ENCODE measurements at places on chromosomes 12 and 14.

DNA sequence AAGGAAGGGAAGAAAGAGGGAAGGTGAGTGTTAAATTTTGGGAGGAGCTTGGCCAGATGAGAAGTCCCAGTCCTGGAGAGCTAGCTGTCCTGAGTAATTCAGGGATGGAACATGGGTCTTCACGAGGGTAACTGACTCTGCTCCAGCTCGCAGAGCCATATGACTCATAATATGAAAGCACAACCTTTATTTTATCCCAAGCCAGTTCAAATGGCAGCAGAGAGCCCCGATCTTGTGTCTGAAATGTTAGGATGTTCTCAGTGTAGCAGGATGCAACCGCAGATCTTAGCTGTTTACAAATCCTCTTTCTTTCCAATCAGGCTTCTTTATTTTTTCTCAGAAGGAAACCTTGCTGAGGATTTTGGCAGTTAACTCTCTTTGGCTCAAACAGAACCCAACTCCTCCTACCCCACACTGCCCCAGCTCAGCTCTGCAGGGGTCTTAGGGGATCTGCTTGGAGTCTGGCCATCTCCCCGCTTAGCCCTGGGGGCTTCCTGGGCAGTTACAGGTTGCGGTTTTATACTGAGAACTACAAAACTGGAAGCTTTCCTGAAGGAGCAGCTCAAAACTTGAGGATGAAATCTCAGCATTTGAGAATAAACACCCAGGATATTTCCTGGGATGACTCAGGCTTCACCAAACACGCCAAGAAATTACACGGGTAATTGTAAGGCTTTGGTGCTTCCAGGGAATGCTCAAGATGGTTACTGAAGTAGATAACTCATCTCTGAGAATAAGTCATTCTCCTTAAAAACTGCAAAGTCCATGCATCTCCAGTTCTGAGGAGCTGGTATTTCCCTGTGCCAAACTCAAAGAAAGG lies 92.5 kb downstream of the VCPKMT start:
- DNase-seq: no peak

DNA sequence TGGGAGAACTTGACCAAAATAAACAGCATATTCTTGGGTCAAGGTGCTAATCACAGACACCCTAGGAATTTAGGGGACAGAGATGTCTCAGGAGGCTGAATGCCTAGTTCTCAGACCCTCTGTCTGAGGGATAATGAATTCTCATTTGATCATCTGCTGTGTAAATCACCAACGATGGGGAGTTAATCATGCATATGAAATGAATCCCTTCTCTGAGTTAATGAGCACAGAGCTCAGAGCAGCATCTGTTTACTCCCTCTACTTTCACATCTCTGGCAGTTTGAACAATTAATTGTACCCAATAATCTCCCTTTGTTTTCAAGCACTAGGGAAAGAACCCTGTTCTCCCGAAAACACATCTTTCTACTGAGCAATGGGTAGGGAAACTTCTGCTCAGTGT lies 129.4 kb upstream of the SRRM4 start:
- DNase-seq: no peak

DNA sequence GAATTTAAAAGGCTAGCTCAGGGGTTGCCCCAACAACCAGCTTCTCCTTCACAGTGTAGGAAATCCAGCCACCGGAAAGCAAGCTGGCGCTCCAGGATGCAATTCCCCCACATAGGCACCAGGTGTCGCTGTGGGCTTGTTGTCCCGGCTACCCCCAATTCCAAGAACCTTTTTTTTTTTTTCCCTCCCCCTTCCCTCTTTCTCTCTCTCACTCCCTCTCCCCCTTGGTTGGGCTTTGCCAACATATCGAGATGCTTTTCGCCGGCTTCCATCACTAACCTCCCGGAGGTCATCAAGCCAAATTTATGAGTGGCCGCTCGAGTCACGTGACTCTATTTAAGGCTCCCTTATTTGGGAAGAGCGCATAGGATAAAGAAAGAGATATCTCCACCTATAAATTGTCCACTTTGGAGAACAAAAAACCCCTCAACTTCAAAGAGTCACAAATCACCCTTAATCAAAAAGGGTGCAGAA lies at the start of gene HOXC5:
Gene HOXC5 (plus strand): TSS at position 424 of the 474 bp plus-strand sequence. CDS start 73 bp downstream, outside the sequence.
- peak; percentile 90 for DNase-seq

- DNase-seq: peak; percentile 26
Measured at GRCh38 chr12:111330800-111331752, 37.8 kb downstream of the PHETA1 start.

- DNase-seq: no peak
Measured at GRCh38 chr14:104244221-104245011, 106.0 kb downstream of the KIF26A start.

DNA sequence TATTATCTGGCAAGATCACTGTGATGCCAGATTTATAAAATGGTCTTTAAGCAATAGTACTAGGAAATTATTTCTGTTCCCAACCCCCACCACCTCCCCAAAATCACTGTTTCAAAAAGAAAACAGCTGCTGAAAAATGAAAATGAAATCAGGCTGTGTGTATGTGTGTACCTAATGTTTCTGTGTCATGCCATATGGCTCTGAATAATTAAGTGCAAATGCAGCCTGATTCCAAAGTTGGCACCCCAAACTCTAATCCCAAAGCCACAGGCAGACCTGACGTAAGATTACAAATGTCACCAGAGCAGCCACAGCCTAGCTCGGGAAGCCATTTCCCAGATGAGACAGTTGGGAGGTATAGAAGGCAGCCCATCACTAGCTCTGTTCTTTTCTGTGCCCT lies 175.5 kb downstream of the MED13L start:
- no peak for DNase-seq

GRCh38 chr12:128905003-128905544 lies 51.8 kb downstream of the GLT1D1 start:
- DNase-seq: peak; percentile 5
